C1 segment of cervical spinal cord (tissue), 14 donors: ENCODE measurements at places on chromosomes 11 and 22.

DNA sequence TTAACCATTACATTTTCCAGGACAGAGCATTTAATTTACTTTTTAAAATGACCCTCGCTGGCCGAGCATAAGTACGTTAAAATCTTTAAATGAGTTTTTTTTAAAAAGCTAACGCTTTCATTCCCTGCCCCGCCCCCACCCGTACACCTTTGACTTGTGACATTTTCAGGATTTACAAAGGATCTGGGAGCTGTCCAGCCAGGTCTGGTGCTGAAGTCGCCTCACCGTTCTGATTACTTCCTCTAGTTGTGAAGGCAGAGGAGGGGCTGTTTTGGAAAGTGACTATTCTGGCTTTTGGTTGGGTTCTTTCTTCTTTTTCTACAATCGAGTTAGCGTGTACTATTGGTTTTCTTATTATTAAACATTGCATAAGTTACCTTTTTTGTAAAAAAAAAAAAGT, 2.9 kb downstream of the C11orf87 start:
- no peak for DNase-seq

DNA sequence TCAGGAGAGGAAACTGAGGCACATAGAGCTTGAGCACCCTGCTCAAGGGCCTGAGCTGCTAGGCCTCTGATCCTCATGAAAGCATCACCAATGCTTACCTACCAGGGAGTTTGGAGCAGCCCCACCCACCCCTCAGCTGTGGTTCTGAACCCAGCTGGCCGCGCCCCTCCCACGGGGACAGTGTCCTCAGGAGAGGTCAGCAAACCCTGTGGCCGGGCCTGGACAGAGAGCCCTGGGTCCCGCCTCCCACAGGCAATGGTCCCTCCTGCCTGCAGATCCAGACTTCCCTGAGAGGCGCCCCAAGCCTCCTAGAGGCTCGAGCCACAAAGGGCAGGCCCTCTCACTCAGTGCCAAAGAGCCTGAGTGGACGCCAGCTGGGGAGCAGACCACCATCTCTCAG, 184.9 kb downstream of the BRD1 start:
- no peak for DNase-seq

DNA sequence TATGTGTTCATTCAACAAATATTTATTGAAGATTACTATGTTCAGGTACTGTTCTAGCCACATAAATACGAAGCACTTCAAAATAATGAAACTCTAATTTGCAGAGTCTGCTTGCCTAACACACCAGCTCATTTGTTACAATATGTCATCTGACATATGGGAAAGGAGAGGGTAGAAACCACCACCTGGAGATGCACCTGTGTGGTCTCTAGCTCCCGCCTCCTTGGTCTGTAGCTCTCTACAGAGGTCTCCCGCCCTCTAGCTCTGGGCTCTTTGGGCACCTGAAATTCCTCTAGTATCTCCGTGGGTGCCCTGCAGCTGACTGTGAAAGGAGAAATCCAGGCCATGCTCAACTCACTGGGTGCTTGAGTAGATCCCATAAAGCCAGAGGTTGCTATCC, 51.4 kb upstream of the DBX1 start:
- DNase-seq = no peak

- no peak for DNase-seq
Measured at GRCh38 chr11:46948378-46949131, 12.0 kb downstream of the CSTPP1 start.

- no peak for DNase-seq
Measured at GRCh38 chr22:36507518-36508010, 724 bp upstream of the FOXRED2 start.

DNA sequence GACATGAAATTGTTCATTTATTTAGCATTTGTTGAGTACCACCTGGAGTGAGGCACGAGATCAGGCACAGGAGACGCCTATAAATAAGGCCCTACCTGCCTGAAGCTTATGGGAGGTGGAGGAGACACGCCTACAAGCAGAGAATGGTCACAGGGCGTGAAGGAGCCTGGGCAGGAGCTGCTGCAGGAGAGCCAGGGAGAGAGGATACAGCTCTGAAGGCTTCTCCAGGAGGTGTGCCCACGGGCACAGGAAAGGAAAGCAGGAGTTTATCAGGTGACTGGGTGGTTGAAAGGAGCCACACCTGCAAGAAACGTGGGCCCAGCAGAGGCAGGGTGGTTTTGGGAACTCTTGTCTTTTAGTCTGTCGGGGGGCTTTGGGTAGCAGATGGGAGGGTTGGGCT, 70.3 kb downstream of the BMAL1 start:
- no peak for DNase-seq

- DNase-seq = no peak
Measured at GRCh38 chr11:33889296-33889695, 2.6 kb downstream of the LMO2 start.

DNA sequence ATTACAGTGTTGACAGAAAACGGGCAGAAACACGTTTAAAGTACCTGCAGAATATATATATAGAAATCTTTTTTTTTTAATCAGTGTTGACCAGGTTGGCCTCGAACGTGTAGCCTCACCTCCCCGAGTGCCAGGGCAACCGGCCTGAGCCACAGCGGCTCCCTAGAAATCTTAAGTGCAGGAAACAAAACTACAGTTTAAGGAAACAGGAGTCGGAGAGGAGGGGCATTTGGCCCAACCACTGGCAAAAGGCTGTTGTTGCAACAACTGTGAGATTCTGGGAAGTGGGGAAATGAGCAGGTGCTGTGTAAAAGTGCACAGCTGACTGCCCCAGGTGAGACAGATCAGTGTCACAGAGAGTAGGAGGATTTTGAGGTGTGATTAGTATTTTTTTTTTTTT, 3.7 kb downstream of the YWHAH start:
- no peak for DNase-seq

GRCh38 chr11:1373536-1374214, 16.1 kb upstream of the BRSK2 start:
- DNase-seq = no peak

DNA sequence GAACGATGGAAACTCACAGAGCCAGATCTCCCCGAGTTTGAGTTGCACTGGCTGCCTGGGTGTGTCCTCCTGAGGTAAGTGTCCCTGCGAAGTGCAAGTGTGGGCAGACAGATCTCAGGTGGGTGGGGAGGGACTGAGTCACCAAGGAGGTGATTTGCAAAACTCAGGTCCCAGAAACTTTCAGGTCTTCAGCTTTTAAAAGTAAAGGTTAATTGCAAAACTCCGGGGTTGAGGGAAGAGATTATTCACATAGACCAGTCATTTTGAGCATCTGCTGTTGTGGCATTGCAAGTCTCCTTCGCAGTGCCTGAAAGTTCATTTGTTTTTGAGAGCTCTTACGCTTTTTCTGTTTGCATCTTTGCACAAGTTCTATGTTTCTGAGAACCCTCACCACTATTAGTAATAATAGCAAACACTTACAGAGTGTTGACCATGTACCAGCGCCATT, 7.1 kb downstream of the CD44 start:
- no peak for DNase-seq
